ENCODE measurements at places on chromosomes 1 and 21.

DNA sequence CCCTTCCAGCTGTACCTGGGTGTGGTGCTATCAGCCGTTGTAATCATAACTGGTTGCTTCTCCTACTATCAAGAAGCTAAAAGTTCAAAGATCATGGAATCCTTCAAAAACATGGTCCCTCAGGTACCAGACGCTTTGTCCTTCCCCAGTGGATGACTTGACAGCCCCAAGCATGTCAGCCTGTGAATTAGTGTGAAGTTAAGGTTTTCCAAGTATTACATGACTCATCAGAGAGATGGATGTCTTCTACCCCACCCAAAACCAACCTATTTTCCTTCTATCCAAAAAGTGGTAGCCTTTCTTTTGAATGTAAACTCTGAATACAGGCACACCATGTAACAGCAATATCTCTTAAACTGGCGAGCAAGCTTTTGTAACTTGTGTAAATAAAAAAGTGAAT is 15.1 kb downstream of the ATP1A1 start:
- no peak for DNase-seq

GRCh38 chr1:61183471-61184039 is 101.2 kb downstream of the NFIA start:
- no peak for DNase-seq

DNA sequence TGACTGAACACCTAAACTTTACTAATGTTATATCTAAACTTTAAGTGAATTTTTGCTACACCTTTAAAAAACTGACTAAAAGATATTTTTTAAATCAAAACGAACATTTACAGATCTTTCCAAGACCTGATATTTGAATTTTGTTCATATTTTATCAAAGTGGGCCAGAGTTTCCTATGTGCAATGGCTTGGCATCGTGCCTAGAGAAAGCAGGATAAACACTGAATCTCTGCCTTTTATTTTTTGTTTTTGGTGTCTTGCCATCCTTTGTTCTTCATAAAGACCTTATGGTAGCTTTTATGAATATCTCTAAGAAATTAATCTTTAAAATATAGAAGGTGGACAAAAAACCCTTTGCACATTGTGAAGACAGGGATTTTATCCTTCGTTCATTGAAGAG is 25.8 kb upstream of the VPS26C start:
- no peak for DNase-seq

DNA sequence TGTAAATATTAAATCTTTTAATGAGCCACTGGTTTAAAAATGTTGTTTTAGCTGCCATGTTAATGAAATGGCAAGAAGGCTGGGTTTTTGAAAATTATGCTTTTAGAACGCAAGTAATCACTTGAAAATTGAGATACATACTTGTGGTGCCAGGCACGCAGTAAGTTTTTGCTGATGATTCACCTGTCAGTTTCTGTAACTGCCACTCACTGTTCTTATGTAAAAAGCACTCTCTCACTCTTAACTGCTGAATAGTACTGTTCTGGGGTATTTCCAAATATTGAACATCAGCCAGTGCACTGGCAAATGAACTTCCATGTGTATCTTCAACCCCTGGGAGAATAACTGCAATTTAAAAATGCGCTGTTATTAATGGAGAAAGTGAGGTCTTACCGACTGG is 17.9 kb downstream of the LGALS8 start:
- no peak for DNase-seq

GRCh38 chr1:32872192-32872460 is 1.4 kb upstream of the FNDC5 start:
- DNase-seq = no peak

GRCh38 chr1:53043271-53043670 is 18.7 kb upstream of the PODN start:
- no peak for DNase-seq

DNA sequence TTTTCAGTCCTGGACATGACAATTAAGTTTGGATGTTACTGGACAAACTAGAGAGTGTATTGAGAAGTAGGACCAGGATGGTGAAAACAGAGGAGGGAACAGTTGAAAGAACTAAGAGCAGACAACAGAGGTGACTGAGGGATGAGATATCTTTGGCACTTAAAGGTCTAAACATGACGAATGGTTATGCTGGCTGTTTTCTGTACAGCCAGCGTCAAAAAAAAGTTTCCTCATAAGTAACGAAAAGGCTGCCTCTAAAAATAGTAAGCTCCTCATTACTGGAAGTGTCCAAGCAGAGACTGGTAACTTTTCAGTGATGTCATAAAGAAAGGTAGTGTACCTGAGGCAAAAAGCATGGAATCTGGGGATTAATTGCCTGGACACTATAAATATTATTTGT is 35.2 kb upstream of the AK4 start:
- no peak for DNase-seq

DNA sequence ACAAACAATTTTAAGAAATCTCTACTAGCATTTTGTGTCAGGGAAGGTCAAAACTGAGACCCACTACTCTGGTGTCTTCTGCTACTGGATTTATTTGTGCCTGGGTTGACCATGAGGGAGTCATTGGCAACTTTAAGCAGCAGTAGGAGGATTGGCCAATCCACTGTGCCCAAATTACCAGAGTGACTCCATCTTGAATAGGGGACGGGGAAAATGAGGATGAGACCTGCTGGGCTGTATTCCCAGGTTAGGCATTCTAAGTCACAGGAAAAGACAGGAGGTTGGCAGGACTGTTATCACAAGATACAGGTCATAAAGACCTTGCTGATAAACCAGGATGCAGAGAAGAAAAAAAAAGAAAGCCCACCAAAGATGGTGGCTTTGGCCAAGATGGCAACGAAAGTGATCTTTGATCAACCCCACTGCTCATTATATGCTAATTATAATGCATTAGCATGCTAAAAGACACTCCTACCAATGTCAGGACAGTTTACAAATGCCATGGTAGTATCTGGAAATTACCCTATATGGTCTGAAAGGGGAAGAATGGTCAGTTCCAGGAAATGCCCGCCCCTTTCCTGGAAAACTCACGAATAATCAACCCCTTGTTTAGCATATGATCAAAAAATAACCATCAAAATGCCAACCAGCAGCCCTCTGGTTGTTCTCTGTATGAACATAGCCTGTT is 200.9 kb downstream of the LTN1 start:
- DNase-seq = no peak

DNA sequence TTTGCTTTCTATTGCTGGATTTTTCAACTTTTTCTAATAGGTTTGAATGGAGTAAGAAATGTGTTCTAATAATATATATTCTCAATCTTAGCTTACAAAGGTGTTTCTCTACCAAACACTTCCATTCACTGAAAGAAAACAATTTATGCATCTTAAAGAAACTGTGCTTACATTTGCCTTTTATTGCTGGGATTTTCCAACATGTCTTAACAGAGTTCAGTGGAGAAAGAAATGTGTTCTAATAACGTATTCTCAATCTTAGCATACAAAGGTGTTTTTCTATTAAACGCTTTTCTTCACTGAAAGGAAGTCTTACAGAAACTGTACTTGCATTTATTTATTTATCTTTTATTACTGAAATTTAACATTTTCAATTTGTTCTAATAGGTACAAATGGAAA is 5.6 kb downstream of the CD53 start:
- no peak for DNase-seq

DNA sequence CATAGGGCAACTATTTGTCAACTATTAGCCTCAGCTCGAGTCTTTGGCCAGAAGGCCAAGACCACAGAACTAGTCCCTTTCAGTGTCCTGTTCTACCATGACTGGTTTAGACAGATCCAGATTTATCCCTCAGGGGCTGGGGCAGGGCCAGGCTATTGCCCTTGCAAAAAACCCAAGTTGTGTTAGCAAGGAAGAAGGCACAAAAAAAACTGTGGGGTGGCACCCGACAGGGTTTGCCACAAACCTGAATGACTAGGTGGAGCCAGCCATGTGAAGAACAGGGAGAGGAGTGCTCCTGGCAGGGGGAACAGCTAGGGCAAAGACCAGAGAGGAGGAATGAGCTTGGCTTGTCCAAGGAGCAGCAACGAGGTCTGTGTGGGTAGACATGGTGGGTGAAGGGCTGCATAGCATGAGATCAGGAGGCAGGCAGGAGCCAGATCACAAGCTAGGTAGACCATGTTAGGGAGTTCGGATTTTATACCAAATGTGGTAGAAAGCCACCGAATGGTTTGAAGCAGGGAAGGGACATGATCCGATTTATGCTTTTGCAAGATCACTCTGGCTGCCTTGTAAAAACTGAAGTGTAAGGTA is 4.3 kb downstream of the DCST1 start:
- no peak for DNase-seq

DNA sequence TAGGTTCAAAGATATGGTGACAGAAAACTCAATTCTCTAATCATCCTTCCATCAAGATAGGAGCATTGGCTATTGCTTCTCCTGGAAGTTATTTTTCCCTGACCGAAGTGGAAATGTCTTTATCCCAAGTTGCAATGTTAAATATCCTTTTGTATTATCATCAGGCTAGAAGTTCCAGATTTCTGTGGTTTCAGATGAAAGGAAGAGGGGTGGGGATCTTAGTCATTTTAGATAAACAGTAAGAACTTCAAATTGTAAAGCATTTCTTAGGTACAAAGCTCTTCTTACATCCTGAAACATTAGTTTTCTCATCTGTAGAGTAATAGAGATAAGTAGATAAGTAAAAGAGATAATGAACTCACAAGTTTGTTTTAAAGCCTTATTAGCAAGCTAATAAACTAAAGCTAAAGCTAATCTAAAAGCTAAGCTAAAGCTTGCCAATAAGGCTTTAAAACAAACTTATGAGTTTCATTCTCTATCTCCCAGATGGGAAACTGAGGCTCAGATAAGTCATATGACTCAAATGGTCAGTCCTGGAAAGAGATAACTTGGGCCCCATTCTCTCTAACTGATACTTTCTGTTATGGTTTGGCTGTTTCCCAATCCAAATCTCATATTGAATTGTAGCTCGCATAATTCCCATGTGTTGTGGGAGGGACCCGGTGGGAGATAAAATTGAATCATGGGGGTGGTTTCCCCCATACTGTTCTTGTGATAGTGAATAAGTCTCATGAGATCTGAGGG is 99.2 kb upstream of the KCNK2 start:
- DNase-seq = no peak

- no peak for DNase-seq
Measured at GRCh38 chr21:32977216-32977615, 48.5 kb upstream of the OLIG2 start.

DNA sequence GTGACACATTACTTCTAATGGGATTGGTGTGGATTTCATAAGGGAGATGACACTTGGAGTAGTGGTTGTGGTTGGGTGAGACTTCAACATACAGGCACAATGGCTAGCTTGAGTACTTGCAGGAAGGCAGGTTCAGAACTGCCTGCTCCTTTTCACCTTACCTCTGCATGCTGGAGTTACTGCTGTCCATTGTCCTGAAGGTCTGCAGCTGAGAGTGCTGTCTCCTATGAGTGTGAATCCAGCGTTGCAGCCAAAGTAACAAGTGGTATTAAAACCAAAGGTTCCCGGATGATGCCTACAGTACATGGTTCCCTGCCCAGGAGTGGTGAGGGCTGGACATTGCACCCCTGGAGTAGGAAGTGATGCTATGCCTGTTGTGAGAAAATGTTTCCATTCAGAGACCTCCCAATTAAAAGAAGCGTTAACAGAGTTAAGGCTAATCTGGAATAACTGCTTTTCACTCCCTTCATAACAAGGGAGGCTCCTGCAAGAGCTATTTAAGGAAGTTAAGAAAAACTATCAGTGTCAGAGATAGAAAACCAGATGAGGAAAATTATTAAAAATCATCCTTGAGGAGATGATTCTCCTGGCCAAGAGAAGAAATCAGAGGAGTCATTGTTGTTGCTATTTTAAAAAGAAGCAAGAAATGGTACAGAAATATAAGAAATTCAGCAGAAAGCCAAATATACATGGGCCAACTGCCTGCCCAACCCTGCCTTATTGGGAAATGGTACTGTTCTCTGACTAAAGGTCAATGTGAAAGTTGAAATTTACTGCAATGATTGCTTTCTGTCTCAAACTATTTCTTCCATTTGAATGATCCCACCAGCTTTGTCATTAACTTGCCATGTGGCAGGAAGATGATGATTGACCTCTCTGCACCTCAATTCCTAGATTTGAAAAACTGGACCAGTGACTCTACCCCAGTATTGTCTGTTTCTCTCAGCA is 9.8 kb upstream of the F5 start:
- no peak for DNase-seq

GRCh38 chr1:12191242-12192032 is 24.6 kb downstream of the TNFRSF1B start:
- DNase-seq = no peak

GRCh38 chr1:41608211-41608610 is 123.7 kb upstream of the EDN2 start:
- DNase-seq = no peak

DNA sequence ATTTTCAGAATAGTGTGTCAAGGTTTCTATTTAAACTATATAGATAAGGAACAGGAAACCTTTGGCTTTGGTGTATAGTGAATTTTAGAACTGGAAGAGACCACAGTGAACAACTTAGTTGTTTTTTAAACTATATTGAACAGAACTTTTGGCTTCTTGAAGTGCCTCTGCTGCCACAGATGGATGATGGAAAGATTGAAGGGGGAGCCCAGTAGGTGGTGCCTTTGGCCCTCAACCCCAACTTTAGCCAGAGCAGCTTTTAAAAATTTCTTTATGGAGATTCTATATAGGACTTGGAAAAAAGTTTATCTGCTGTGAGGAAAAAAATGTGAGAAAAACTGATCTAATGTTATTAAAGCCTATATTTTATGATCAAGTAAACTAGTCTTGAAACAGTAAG is 50.2 kb downstream of the SWT1 start:
- DNase-seq = no peak

- no peak for DNase-seq
Measured at GRCh38 chr1:214439352-214440119, 111.9 kb downstream of the PTPN14 start.

DNA sequence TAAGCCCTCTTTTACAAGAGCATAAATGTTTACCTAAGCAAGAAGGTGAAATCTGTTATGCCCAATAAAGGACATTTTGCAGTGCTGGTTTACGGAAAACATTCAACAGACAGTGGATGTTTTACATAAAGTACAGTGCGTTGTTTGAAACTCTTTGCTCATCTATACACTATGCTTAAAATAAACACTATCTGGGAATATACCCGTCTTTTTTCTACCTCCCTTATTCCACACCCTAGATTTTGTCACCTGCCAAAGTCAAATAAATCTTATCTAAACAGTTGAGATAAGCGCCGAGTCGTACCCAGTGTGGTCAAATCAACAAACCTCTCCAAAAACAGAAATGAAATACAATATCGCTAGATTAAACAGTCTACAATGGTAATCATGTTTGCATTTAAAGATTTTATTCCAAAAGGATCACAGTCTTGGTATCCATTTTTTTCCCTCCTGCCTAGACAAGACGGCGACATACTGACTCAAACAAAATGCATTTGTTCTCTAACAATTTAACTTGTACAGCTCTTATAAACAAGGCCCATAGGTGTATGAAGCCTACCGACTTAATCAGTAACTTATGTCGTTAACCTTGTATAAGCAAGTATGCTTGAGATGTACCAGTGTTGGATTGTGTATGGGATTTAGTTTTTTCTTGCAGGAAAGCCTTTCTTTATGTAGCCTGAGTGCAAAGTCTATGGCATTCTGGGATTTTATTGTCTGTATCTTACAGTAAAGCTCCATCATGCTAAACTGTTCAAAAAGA is 189.1 kb downstream of the FMN2 start:
- DNase-seq = no peak

Measured in CD14-positive monocyte (primary cell).